ENCODE measurements at places on chromosomes 4 and X.

DNA sequence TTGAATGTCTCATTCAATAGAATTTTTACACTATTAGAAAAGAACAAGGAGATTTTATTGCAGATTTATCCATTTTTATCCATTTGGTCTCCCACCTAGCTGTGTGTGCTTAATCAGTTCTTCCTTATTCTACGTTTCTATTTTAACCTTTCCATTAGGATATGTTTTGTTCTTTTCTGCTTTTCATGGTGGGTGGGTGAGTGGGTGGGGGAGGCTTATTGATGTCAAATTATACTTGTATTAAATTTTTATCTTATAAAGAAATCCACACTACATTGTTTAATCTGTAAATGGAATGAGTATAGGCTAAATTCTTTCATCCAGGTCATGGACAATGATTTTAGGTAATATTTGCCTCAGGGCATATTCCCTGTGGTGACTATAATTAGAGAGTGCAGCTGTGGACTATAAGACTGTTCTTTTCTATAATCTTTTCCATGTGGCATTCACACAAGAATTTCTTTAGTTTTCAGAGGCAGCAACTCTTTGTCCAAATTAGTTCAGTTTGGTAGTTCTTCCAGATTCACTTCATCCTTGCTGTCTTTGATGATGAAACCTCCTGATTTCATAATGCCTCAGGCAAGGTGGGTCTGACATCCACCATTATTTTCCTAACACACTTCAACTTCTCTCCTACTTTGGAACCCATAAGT lies 2451.8 kb downstream of the PCDH7 start:
- DNase-seq: no peak

DNA sequence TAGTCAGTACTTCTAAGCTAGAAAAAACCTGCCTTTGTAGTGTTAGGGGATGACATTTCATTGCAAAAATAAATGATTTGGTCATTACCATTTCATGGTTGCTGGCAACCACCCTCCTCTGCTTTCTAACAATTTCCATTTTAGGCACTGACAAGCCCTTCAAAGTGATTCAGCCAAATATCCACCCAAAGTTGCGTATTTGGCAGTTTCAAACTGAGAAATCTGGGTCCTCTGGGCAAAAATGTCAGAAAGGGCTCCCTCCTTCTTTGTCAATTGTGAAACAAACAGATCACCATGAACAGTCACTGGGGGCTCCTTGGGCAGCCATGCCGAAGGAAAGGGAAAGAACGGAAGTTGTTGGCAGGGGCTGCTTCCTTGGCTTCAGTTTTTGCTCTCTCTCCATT lies 33.0 kb downstream of the PLAC1 start:
- DNase-seq: no peak

- DNase-seq: no peak
Observed at GRCh38 chrX:70979136-70979762, 48.4 kb upstream of the SLC7A3 start.

DNA sequence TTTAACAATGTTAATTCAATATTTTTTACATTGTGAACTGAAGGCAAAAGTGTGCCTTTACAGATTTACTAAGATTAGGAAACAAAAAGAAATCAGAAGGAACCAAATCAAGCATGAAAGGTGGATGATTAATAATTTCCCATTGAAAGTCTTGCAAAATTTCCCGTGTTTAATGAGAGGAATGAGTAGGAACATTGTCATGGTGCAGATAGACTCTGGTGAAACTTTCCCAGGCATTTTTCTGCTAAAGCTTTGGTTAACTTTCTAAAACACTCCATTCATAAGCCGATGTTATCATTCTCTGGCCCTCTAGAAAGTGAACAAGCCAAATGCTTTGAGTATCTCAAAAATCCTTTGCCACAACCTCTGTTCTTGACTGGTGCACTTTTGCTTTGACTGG lies 1522.8 kb upstream of the PABPC4L start:
- DNase-seq: no peak

DNA sequence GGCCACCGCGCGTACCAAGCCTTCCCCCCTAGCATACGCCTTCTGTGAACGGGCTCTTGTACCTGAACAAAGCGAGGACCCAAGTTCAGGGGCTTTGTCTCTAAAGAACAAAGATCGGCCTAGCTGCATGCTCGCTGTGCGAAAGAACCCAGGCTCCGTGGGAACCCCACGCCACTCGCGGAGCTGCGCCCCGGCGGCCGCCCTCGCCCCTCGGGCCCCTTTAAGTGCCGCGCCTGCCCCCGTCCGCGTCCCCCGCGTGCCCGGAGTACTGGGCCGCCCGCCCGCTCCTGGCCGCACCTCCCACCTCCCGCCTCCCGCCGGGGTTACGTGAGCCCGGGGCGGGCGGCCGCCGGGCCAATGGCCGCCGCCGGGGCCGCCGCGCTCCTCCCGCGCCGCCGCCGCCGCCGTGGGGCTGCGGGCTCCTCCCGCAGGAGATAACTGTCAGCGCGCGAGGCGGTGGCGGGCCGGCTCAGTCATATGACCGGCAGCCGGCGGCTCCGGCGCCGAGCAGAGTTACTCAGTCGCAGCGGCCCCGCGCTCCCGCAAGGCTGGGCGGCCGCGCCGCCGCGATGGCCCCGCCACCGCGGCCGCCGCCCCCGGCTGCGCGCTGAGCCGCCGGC lies at the start of gene FNIP2:
FNIP2 (plus strand) TSS at position 472 of the 620 bp plus-strand sequence. CDS start 187 bp downstream, outside the sequence.
- peak; percentile 53 for DNase-seq

DNA sequence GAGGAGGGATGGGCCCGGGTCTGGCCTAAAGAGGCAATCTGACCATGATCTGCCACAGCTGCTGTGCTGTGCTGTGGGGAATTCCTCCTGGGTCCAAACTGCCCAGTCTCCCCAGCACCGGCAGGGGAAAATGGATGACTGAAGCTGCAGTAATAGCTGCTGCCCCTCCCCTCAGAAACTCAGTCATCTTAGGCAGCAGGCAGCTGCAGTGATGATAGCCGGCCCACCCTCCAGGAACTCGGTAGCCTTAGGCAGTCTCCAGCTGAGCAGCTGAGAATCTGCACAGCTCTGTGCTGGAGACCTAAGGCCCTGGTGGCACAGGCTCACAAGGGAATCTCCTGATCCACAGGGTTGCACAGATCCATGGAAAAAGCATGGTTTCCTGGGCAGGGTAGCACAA lies 113.4 kb upstream of the USP38 start:
- DNase-seq: no peak

- no peak for DNase-seq
Observed at GRCh38 chrX:129665916-129666644, 11.3 kb upstream of the APLN start.

- no peak for DNase-seq
Observed at GRCh38 chr4:24970635-24971034, 57.8 kb upstream of the CCDC149 start.

DNA sequence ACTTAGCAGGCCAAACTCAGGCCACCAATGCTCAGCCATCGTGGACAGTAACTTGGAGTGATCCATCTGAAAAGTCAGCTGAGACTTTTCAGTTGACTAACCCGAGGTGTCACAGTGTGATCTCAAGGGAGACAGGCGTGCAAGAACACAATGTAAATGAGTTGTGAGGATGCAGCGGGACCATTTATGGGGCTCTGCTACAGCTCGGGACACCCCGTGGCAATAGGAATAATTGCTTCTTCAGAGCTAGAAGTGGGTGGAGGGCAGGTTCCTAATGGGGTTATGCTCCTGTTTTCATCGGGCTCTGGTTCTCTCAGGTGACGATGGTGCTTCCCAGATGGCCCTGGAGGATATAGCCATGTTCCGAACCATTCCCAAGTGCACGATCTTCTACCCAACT lies 27.3 kb downstream of the TKTL1 start:
- no peak for DNase-seq

DNA sequence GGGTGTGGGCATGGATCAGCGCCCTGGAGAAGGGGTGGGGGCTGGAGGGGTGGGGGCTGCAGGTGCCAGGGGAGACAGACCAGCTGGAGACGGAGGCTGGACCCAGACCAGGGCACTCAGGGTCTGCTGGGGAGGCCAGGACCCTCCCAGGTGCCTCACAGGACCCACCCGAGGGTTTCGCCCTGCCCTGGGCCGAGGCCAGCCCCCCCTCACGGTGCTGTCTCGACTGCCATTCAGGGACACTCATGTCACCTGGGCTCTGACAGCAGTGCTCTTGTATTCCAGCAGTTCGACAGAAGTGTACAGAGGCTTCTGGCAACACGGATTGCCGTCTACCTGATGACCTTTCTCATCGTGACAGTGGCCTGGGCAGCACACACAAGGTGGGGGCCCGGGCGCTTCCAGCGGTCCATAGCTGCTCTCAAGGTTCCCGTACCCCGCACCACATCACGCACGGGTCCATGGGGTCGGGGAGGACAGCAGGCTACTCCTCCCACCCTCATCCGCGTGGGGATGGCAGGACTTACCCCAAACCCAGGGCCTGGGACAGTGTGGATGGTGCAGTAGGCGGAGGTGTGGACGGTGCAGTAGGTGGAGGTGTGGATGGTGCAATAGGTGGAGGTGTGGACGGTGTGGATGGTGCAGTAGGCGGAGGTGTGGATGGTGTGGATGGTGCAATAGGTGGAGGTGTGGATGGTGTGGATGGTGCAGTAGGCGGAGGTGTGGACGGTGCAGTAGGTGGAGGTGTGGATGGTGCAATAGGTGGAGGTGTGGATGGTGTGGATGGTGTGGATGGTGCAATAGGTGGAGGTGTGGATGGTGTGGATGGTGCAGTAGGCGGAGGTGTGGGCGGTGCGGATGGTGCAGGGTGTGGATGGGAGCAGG lies 18.1 kb downstream of the TMEM175 start:
- DNase-seq: no peak

GRCh38 chr4:646460-646859 lies 21.1 kb downstream of the PDE6B start:
- DNase-seq: no peak

DNA sequence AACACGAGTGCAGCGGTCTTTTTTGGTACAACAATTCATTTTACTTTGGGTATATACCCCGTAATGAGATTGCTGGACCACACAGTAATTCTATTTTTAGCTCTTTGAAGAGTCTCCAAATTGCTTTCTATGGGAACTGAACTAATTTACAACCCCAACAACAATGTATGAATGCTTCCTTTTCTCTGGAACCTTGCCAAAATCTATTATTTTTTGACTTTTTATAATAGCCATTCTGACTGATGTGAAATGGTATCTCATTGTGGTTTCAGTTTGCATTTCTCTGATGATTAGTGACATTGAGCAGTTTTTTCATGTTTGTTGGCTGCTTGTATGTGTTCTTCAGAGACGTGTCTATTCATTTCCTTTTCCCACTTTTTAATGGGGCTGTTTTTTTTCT lies 240.8 kb downstream of the STK32B start:
- DNase-seq: no peak

- no peak for DNase-seq
Observed at GRCh38 chrX:138925330-138925729, 213.8 kb upstream of the FGF13 start.

- DNase-seq: no peak
Observed at GRCh38 chrX:70664726-70665125, 220.1 kb downstream of the DLG3 start.

- DNase-seq: no peak
Observed at GRCh38 chr4:94348666-94349065, 6.0 kb upstream of the HPGDS start.

GRCh38 chr4:54227256-54228055 lies 1.6 kb upstream of the PDGFRA start:
- DNase-seq: no peak

DNA sequence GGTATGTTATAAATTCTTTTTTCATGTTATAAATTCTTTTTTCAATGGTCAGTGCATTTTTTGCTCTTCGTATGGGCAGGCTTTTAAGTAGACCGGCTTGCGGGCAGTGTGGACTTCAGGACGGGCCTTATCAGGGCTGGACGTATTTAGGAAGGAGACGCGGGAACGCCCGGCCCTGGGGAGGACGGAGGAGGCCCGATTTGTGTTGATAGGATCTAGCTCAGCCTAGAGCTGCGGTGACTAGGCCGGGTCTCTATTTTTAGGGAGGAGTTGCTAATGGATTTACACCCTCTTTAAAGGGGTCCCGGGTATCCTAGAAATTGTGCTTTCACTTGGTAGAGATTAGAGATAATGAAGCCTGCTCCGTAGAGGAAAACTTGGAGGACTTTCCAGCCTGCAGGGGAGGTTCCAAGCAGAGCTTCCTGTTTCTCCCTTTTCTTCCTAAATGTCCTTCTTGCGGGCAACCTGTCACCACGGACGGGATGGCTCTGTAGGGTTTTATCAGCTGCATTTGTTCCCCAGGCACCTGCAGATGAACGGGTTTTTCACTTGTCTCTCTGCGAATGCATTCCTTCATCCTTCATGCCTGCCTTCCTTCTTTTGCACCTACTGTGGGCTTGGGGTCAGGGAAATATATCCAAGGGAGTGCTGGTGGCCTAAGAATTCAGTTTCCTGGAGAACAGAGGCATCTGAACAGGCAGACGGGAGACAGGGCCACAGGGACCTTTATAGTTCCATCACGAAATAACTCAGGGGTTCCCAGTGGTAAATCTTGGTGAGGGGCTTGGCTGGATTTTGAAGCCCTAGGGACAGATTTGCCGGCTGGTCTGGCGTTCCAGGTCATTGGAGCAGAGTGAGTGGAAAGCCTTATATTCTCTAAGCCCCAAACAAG lies 1.4 kb downstream of the CD99 start:
- no peak for DNase-seq

GRCh38 chr4:85762529-85762871 lies 287.6 kb downstream of the ARHGAP24 start:
- no peak for DNase-seq

DNA sequence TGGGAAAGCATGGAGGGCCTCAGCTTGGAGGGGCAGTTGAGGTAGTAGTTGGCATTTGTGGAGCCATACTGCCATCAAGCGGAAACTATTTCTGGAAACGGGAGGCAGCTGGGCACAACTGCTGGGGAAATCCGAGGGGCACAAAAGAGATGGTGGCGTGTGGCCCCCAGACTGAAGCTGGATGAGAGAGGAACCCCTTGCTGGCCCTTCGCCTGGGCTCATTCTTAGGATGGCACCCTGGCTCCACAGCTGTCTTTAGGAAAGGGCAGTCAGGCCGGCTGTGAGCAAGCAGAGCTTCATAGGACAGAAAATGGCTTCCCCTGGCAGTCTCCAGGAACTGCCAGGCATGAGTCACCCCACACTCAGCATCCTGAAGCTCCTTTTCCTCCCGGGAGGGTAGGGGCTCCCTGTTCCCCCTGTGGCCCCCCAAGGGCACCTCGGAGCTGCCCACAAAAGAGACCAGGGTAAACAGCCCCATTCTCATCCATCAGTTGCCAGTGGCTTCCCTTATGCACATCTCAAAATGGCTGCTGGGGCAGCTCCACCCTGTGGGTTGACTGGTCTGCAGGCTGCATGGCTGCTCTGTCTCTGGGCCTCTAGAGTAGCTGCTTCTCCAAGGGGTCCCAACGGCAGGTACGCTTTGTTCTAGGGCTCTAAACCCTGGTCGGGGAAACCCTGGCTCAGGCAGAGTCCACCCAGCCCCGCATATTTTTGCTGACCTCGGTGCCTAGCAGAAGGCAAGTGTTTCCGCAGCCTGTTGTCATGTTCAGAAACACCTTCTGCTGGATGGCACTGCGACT lies 64.7 kb downstream of the NBDY start:
- DNase-seq: no peak

- no peak for DNase-seq
Observed at GRCh38 chr4:10245751-10246150, 129.2 kb upstream of the WDR1 start.

GRCh38 chr4:184097241-184097605 lies 120.5 kb downstream of the ENPP6 start:
- no peak for DNase-seq

- DNase-seq: no peak
Observed at GRCh38 chr4:79676705-79677104, 268.7 kb upstream of the GK2 start.

Data from D721Med (cell line).